ENCODE measurements at places on chromosomes 2 and 18.

DNA sequence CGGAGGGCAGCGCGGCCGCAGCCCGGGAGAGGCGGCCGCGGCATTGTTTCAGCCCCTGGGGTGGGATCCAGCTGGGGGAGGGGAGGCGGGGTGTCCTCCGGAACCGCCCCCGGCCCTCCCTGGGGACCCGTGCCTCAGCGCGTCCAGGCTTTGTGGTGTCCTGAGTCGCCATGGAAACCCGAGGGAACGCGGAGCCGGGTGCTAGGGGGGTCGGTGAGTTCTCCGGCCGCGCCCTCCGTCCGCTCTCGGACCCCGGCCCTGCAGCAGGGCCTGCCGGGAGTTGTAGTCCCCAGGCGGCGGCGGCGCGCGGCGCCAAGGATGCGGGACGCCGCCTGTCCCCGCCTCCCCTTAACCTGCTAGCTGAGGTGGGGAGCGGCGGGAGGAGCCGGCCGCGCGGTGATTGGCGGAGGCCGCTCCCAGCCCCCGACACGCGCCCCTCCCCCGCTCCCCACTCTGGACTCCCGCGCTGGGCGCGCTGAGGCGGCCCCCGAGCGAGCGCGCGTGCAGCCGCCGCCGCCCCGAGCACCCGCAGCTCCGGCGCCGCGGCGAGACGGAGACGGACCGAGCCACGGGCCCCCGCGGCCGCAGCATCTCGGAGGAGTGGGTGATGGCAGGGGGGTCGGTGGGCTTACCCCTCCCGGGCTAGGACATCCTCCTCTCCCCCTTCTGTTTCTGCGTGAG, at the start of gene DPYSL5:
Gene DPYSL5 (plus strand): TSS at position 478 of the 681 bp plus-strand sequence. CDS start 50,368 bp downstream, outside the sequence.
- DNase-seq = peak; percentile 4

DNA sequence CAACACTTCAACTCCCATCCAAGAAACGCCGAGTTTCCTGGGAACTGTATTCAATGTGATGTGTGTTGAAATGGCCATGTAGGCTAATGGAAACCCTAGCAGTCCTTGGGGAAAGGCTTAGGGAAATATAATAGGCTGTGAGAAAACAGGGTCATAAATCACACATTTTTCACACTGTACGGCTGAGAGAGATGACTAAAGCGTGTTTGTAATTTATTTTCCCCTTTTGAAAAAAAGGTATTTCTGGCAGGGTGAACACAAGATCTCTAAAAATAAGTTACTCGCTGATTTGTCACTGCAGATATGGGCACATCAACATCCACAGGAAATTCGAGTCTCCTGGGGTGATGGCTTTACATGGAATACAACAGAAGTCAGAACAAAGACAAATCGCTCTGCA, 109.6 kb upstream of the ST6GAL2 start:
- DNase-seq = no peak

GRCh38 chr2:150630587-150631235, 143.2 kb upstream of the RND3 start:
- DNase-seq = no peak

DNA sequence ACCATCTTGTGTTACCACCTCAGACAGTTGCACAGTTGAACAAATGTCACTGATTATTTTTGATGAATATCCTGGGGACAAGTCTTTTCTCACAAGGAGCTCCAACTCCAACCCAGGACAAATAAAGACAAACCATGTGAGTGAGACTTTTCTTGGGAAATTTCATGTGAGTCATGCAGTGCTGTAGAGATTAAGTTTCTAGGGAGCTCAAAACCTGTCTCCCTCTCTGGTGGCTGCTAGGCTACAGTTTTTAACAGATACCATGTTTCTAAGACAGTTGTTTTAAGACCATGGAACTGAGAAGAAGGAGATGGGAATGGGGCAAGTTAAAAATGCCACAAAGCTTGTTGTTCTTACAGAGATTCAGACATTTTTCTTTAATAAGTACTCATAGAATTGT, 255.5 kb downstream of the RIT2 start:
- no peak for DNase-seq

GRCh38 chr18:33711514-33711913, 133.5 kb downstream of the ASXL3 start:
- DNase-seq = no peak

DNA sequence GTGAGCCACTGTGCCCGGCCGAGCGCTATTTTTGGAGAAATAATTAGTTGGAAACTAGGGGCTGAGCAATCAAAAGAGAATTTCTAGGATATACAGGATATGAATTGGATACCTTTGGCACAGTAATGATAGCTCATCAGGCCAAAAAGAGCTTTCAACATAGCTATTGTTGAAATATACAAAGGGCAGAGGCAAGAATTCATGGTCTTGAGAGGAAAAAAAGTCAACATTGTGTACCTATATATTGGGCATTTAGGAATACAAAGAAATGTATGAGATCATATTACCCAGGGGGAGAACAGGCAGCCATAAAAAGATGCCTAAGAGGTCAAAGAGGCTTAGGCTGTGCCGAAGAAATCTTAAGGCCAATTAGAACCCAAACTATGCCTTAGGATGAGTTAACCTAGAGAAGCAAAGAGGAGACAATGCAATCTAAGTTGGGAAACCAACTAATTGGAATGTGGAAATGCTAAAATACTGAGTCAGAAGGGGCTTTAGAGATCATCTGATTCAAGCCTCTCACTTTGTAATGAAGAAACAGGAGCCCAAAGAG, 99.0 kb downstream of the RBBP8 start:
- DNase-seq = no peak

DNA sequence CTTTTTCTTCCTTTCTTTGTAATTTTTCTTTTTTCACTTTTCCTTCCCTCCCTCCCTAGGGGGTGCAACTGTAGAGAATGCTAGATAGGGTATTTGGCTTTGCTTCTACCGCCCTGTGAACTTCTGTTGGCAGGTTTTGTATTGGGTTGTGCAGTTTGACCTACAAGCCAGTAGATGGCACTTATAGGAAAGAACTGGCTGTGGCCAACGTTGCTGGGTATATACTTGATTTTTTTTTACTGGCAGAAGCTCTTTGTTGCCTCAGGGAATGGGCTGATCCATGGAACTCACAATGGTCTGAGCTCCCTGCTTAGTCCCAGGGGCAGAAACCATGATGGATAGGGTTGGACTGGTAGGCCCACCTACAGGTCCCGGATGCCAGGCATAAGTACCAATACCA, 1019.5 kb upstream of the LRRTM1 start:
- no peak for DNase-seq

GRCh38 chr2:204533629-204534370, 11.5 kb upstream of the PARD3B start:
- DNase-seq = no peak

- DNase-seq = no peak
Measured at GRCh38 chr2:209425471-209426071, 1.7 kb downstream of the MAP2 start.

DNA sequence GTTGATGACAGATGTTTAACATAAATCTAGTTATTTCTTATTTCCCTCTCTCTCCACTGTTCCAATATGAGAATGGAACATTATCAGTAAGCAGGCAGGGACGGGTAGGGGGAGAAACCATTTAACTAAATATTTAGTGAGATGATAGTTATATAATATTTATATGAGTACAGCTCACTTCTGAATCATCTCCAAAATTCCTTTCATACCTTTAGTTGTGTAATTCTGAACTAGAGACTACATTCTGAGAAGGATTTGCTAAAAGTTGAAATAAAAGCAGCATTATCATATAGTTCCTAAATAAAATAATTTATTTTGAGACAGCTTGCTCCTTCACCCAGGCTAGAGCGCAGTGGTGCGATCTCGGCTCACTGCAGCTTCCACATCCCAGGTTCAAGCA, 41.4 kb downstream of the B4GALT6 start:
- DNase-seq = no peak

DNA sequence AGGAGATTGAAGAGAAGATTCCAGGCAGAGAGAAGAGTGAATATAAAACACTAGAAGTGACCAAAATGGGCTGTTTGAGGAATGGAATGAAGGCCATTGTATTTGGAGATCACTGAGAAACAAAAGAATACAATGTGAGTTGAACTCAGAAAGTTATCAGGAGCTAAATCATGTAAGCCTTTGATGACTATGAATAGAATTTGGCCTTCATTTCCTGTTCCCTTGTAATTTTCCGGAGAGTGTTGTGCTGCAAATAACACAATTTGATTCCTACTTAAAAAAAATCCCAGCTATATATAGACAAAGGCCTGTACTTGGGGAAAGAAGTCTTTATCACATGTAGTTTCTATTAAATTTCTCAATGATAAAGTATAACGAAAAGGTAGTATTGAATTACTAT, 33.7 kb upstream of the KYNU start:
- no peak for DNase-seq

GRCh38 chr2:183024339-183025095, 13.7 kb downstream of the NCKAP1 start:
- no peak for DNase-seq

- DNase-seq = no peak
Measured at GRCh38 chr2:226687641-226688253, 111.9 kb downstream of the IRS1 start.

Data from stimulated activated CD4-positive, alpha-beta T cell treated with anti-CD3 and anti-CD28 coated beads, TNF-alpha, amount 100 ng/mL, for 48 hours (primary cell).